ENCODE measurements at places on chromosomes 4 and X.
A peak's percentile ranks its signal among the peaks of the same experiment; 100 is the strongest.

GRCh38 chrX:11791090-11791489 is 33.1 kb downstream of the MSL3 start:
- no peak for DNase-seq

GRCh38 chr4:111635646-111636045 is 509.6 kb upstream of the FAM241A start:
- DNase-seq = no peak

GRCh38 chr4:63222466-63222865 is 1186.8 kb downstream of the TECRL start:
- no peak for DNase-seq

GRCh38 chrX:123779908-123780396 is 47.1 kb upstream of the THOC2 start:
- DNase-seq = no peak

DNA sequence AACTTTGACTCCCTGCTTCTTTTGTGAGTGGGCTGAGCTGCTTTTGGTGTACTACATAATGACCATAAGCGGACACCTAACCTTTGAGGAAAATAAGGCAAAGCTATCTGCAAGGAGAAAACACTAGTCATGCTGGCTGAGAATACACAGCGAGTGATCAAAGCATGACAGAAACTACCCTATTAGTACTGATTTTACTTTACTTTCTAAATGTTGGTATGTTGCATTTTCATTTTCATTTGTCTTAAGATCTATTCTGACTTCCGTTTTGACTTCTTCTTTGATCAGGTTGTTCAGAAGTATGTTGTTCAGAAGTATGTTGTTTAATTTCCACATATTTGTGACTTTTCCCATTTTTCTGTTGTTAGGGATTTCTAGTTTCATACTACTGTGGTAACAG is 361.1 kb downstream of the TRAM1L1 start:
- no peak for DNase-seq

- DNase-seq = peak; percentile 59
Observed at GRCh38 chr4:8242782-8243560, 26.6 kb upstream of the HTRA3 start.

- no peak for DNase-seq
Observed at GRCh38 chr4:8147231-8147970, 11.2 kb downstream of the ABLIM2 start.

DNA sequence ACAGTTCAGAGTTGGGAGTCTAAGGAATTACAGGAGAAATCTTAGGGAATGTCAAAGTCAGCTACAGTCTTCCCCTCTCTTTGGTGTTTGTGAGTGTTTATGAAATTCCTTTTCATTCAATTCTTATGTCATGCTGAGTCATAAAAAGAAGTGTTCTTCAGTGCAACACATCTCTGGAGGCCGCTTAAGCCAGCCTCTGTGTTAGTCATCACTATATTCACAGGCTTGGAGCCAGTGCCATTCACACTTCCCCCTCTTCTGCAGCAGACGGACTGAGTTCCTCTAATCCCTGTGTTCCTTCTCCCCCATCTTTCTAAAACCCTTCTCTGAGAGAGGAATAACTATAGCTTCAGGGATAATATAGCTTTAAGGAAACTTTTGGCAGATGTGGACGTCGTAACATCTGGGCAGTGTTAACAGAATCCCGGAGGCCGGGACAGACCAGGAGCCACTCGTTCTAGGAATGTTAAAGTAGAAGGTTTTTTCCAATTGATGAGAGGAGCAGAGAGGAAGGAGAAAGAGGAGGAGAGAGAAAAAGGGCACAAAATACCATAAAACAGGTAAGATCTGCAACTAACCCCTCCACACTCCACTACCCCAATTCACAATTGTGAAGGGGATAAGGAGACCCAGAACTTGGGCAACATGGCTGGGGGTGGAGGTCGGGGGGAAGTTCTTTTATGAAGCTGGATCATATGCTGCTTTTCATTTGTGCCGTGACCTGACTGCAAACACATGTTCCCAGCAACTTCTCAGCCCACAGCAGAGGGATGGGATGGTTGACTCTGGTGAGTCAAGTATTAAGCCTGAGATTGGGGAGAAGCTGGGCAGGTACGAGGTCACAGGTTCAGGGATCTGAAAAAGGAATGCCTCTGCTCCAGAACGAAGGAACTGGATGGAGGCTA is at the start of gene SRPX2:
SRPX2 (plus strand) TSS at position 244 of the 905 bp plus-strand sequence. CDS start 2,124 bp downstream, outside the sequence.
- DNase-seq = no peak
